ENCODE measurements at places on chromosomes 5 and 9.

- DNase-seq = no peak
Measured at GRCh38 chr5:58498340-58498942, 7.2 kb downstream of the GAPT start.

GRCh38 chr5:133485468-133485867 is 126.9 kb downstream of the FSTL4 start:
- no peak for DNase-seq

DNA sequence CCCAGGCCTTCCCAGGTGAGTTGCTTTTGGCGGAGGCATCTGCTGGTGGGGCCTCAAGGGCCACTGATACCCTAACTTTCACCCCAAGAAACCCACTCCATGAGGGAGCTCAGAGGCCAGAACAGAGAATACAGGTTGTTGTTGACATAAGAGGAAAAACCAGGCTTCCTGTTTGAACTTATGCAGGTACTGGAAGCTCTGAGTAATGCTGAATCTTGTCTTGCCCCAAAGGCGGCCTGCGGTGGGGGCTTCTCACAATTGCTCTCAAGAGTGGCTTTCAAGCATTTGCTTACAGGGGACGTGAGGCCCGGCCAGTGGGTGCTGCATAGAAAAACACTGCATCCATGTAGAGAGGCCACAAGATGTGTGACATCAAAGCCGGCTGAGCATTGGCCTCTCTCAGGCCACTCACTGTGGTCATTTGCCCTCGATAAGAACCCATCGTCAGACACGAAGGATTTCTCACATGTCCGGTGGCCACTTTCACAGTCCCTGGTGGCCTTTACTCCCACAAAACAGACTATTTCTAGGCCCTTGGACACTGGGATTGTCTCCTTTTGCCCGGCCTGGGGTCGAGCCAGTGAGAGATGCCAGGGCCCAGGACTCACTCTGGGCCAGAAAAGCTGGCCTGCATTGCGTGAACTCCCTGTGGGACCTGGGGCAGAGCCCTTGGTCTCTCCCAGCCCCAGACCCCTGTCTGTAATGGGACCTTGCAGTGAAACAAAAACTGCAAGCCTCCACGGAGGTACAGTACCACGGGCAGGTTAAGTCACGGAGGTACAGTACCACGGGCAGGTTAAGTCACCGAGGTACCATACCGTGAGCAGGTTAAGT is 34.5 kb upstream of the TCF7 start:
- peak; percentile 74 for DNase-seq

- no peak for DNase-seq
Measured at GRCh38 chr5:102483736-102484135, 15.1 kb downstream of the SLCO6A1 start.

- no peak for DNase-seq
Measured at GRCh38 chr5:169161022-169161680, 139.8 kb downstream of the SLIT3 start.

DNA sequence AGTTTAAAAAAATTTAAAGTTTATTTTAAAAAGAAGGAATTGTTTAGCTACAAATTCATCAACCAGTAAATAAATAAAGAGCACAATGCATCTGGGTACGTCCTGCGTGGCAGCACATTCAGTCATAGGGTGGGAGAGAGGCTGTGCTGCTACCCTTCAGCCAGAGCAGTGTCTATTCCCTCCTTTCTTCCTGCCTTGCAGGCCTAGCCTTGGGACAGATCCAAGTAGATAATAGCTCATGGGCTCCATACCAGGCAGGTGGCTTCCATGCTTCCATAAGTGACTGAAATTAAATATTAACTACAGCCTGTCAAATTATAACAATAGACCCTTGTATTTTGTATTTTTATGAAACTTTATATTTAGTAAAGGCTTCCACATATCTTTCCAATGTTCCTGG is 408.3 kb upstream of the RGMB start:
- no peak for DNase-seq

DNA sequence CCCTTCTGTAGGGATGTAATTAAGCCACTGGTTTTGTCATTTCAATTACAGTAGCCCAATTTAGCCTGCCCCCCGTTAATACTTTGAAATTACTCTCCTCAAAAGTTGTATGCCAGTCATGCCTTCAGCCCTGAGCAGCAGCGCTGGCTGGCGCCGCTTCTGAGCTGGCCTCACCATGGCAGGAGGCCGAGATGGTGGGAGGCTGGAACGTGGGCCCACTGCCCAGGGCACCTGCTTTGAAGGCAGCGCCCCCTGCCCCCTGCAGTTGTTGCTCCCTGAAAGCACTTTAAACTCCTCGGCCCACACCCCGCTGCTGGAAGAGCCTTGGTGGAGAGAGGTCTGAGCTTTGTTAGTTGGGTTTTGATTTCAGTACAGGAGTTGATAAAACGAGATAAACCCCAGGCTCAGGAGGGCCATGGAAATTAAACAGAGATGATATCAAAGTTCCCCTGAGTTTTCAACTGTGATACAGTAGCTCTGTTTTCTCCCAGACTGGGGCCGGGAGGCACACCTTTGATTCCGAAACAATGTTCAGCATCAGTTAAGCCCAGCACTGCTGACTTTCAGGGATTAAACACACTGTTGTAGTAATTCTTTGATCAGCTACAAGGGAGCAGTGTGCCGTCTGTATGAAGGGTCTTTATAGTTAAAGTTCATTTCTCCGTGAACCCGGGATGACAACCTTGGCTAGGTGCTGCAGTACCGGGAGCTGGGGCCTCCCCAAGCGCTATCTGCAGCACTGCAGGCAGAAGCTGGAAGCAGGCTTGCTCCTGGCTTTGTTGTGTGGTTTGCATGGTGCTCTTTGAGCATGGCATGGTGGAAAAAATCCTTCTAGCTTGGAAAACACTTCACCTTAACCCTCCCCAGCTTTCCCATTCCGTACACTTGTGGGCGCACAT is 9.5 kb downstream of the MVB12B start:
- DNase-seq = no peak

DNA sequence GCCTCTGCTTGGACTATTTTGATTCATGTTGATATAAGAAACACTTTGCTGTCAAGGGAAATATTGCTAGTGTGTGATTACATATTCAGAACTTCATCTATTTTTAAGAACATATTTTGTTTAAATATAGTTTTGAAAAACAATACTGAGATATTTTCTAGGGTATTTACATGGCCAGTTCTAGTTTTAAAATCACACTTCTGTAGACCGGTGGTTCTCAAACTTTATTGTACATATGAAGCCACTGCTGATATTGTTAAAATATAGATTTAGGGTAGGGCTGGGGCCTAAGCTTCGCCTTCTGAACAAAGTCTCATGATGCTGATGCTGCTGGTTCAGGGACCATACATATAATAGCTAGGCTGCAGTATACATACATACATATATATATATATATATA is 1000.0 kb downstream of the PTPRD start:
- no peak for DNase-seq

DNA sequence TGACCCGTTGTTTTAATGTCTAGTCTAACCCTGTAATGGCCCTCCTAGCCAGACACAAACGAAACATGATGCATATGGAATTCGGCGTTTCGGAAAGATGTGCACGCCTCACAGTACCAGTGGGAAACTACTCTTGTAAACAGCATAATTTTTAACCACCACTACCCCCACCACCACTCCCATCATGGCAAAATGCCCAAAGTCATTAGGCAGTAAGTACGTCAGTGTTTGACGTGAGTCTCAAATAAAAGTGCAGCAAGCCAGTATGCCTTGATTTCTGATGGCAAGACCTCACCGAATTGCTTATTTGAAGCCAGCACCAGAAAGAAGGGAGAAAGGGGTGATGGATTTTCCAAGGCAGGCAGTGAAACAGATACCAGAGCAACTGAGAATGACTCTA is 71.4 kb downstream of the ADRB2 start:
- no peak for DNase-seq

DNA sequence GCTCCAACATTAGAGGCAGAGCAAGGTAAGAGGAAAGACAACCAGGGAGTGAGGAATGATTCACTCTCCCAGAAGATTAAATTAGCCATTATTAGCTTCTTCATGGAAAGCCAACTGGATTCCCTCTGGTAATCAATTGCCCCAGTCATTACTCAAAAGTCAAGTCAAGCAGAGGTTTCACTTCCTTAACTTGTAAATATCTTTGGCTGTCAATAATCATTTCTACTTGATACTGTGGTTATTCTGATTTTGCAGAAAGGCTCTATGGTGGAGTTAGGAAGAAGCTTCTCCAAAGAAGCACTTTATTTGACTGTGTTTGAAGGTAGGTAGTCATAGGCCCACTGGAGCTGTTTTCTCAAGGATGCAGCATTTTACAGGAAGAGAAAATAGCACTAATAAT is 78.0 kb downstream of the JAKMIP2 start:
- no peak for DNase-seq

GRCh38 chr9:117407436-117408022 is 7.3 kb downstream of the ASTN2 start:
- no peak for DNase-seq

GRCh38 chr5:40365342-40366330 is 314.1 kb upstream of the PTGER4 start:
- no peak for DNase-seq

Measured in spleen (tissue), 13 donors.